ENCODE measurements at places on chromosomes 7 and 10. TPM values are rescaled to one million over a fixed set of nuclear protein-coding genes. Genes with fewer than 3 reads are reported as not detected.

DNA sequence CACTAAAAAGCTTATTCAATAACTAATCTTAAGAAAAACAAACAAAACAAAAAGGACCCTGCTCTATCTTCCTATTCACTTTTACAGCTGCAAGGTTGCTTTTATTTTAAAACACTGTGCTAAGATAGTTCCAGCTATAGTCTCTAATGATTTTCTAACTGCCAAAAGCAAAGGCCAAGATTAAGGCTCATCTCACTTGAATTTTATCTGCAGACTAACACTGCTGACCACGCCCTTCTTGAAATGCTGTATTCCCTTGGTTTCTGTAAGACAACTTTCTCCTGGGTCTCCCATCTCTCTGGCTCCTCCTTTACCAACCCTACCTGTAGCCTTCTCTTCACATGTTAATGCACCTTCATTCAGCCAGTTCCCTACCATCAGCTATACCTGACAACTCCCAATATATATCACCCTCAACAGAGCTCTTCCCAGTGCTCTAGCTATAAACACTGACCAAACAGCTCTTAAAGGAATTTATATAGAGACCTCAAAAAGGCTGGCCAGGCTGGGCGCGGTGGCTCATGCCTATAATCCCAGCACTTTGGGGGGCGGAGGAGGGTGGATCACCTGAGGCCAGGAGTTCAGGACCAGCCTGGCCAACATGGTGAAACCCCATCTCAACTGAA, 11.7 kb downstream of the SRPK2 start:
- DNase-seq, result no peak

DNA sequence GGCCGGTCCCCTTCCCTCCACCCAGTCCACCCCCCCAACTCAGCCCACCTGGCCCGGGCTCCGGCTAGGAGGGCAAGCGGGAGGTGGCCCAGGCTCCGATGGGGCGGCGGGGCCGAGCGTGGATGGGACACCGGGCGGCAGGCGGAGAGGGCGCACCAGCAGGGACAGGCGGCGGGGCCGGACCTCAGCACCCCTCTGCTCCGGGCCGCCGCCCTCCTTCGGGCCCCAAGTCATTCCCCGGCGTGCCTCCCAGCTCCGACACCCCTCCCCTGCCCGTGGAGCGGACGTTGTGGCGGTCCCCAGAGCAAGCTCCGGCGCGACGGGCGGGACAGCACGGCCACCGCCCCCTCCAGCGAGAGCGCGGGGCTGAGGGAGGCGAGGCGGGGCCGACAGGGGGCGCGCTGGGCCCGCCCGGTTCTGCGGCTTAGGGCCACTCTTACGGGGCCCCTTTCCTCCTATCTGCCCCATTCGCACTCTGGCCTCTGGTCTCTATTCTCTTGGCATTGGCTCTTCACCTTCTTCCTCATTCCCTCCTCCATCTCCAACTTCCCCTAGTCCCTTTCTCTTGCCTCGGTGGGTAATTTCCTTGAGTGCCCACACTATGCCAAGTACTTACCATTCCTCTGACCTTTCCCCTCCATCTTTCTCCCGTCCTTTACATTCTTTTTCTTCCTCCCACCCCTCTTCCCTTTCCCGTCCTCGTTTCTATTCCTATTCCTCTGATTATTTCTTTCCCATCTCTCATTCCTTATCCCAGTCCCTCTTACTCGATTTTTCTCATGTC, 701 bp upstream of the GBX1 start:
- DNase-seq, result no peak

GRCh38 chr7:40986351-40986873, 716.5 kb downstream of the INHBA start:
- no peak for DNase-seq

- no peak for DNase-seq
Measured at GRCh38 chr7:81161451-81162075, 242.7 kb upstream of the SEMA3C start.

DNA sequence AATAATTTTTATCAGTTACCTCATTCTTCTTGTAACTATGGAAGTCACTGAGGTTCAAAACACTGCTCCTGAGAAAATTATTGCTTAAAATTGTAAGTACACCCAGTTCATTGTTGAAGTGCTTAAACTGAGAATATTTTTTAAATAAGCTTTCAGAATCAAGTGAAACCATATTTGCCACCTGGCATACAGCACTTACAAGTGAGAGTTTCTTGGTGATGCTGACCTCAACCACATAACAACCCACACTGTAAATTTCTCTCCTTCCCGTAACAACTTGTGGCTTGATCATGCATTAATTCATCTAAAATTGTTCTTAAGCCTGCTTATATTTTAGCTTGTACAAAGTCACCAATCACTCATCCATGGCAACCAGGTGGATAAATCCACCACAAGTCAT, 34.0 kb downstream of the IMMP2L start:
- no peak for DNase-seq

The TMEM225B gene
- total RNA-seq, result 0.54 TPM

- DNase-seq, result no peak
Measured at GRCh38 chr10:72802763-72803505, 90.6 kb upstream of the OIT3 start.
